ENCODE measurements at places on chromosomes 2 and 18. TPM values are rescaled to one million over a fixed set of nuclear protein-coding genes. Genes with fewer than 3 reads are reported as not detected.

The PROM2 gene
- 0.25 TPM for total RNA-seq

The SERPINB12 gene
- total RNA-seq: not detected

The ASXL3 gene
- total RNA-seq: not detected

The IL36RN gene
- total RNA-seq: not detected

The DNER gene
- not detected for total RNA-seq

The CDH2 gene
- total RNA-seq: 0.13 TPM

The LYG1 gene
- 0.78 TPM for total RNA-seq

The SLC30A3 gene
- 0.59 TPM for total RNA-seq

The BCL11A gene
- 0.30 TPM for total RNA-seq

The TMEM87B gene
- total RNA-seq: 16.0 TPM

The UGT1A8 gene
- not detected for total RNA-seq

The FBXO48 gene
- total RNA-seq: 1.5 TPM

Data from activated CD8-positive, alpha-beta memory T cell treated with anti-CD3 and anti-CD28 coated beads for 36 hours (primary cell).